ENCODE measurements at places on chromosomes 11 and 22. TPM values are rescaled to one million over a fixed set of nuclear protein-coding genes. Genes with fewer than 3 reads are reported as not detected.

DNA sequence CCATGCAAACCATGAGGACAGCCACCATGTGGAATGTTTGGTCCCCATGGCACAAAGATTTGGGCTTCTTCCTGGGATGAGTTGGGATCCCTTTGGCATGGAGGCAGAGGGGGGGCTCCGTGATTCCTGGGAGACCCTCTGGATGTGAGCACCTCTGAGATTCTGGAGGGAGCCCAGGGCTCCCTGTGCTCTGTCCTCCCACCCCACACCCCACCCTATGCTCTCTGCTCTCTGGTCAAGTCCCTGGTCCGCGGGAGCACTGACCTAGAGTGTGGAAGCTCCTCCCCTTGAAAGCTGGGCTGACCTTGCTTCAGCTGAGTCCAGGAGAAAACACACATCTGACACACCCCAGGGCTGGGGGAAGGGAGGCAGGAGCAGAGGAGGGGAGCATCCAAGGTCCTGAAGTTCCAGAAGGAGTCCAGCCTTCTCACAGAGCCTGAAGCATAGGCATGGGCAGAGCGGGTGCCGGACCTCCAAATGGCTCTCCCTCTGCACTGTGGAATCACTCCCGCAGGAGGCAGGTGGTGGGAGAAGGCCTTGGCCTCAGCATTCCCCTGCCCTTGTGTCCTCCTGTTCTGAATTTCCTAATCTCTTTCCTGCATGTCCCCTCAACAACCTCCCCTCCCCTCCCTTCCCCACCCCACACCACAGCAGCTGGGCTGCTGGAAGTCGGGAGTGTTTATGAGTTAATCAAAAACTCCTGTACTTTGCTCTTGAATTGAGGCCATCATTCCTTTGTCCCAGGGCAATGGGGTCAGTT is 25.7 kb upstream of the OAF start:
- no peak for DNase-seq

GRCh38 chr22:49999063-49999945 is 13.3 kb downstream of the IL17REL start:
- peak; percentile 80 for DNase-seq

DNA sequence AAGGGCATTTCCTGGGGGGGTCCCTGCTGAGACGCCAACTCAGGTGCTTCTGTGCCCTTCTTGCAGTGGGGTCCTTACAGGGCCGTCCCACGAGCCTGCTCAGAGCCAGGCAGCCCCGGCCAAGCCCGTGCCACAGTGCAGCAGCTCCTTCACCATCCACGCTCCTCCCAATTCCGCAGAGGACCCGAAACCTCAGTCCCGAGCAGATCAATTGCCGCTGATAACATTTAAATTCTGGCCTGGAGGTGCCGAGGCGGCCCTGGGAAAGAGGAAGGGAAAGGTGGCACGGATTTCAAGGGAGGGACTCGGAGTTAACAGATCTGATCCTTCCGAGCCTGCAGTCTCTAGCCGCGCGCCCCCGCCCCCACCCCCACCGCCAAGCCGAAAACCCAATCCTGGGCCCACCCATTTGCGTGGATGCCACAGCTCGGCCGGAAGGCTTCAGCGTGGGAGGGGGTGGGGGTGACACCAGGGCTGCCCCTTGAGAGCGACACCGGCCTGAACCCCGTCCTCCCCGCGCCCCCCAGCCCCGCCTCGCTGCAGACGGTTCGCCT is 32.3 kb upstream of the JAM3 start:
- DNase-seq: peak; percentile 47

GRCh38 chr11:110176366-110177085 is 83.3 kb downstream of the ZC3H12C start:
- DNase-seq: no peak

DNA sequence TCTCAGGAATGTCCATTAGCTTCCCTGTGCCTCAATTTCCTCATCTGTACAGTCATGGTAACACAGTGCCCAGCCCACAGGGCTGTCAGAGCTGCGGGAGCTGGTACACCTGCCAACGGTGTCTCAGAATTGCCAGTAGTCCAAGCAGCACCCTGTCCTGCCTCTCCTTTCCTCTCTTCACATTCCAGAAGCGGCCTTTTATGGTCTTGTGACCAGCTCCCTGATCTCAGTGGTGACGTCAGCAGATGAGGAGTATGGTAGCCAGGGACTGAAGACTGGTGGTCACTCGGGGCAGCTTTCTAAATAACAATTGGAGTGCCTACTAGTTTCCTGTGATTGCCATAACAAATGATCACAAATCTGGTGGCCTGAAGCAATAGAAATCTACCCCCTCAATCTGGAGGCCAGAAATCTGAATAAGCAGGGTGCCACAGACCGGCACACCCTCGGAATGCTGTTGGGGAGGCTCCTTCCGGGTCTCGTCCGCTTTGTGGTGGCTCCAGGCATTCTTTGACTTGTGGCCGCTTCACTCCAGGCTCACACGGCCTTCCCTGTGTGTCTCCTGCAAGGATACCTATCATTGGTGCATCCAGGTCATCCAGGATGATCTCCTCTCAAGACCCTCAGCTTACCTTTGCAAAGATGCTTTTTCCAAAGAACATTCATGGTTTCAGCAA is 2.1 kb downstream of the FADD start:
- no peak for DNase-seq

DNA sequence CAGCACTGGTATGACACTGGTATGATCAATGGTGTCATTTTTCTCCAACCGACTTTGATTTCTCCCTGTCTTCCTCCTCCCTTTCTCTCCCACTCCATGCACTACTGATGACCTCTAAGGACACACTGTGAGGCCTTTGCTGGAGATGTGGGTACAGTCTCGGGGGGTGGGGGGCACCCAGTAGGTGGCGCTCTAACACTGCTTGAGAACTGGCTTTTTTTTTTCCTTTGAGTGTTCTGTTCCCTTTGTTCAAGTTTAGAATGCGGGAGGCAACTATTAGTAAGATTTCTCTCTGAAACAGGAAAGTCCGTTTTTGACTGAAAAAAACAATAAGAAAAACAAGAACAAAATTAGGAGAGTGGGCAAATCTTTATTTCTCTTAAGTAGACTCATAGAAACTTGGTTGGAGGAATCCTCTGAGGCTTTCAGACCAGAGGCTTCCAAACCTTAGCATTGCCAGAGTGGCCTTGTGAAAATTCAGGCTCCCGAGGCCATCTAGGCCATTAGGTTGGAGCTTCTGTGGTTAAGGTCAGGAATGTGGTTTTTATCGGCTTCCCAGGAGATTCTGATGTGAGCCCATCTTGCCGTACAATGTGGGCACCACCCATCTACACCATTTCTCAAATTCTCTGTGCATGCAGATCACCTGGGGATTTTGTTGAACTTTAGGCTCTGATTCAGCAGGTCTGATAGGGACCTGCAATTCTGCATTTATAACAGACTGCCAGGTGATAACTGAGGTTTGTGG is 43.2 kb downstream of the PANX1 start:
- DNase-seq: peak; percentile 79

- no peak for DNase-seq
Measured at GRCh38 chr11:102685338-102685737, 20.2 kb downstream of the MMP27 start.

GRCh38 chr11:9146477-9146876 is 55.1 kb upstream of the SCUBE2 start:
- DNase-seq: peak; percentile 55

DNA sequence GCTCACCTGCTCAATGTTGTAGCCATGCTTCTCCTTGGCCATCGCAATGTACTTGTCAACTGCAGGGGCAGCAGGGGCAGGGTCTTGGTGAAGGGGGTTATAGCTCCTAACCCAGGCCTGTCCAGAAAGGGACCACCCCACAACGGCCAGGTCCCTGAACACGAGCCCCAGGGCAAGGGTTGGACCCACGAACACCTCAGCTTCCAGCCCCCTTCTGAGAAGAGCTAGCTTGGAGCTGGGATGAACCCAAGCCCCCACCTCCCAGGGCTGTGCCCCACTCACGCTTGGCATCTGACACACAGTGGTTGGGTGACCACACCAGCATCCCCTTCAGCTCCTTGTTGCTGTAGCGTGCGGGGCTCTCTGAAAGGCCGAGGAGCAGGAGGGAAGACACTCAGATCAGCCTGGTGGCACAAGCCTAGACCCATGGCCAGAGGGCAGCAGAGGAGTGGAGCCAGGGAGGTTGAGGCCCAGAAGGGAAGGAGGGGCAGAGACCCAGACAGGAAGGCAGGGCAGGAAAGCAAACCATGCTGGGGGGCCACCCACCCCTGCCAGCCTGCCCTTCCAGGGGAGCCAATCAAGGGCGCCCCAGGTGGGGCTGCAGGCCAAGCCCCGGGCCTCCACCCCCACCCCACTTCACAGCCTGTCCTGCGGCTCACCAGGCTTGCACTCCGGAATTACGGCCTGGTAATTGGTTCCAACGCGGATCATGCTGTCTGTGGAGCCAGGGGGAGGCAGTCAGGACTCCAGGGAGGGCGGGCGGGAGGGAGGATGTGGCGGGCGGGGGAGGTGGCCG is 1.9 kb downstream of the RCOR2 start:
- DNase-seq: peak; percentile 28

- DNase-seq: no peak
Measured at GRCh38 chr11:125180413-125181305, 16.1 kb downstream of the PKNOX2 start.

DNA sequence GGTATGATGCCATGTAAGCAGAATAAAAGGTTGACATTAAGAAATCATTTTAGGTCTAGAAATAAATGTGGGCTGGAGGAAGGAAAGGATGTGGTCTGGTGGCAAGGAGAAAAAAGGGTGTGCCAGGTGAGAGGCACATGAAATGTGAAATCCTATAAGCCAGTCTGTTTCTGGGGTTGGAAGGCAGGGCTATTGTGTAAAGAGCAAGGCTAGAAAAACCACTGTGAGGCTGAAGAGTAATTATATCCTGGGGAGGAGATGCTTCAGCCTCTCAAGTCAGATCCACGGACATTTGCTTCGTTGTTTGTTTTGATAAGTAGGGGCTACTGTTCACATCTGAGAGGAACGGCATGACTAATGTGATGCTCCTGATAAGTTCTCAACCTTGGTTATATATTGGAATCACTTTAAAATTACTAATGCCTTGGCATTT is 77.5 kb upstream of the CTSC start:
- no peak for DNase-seq

DNA sequence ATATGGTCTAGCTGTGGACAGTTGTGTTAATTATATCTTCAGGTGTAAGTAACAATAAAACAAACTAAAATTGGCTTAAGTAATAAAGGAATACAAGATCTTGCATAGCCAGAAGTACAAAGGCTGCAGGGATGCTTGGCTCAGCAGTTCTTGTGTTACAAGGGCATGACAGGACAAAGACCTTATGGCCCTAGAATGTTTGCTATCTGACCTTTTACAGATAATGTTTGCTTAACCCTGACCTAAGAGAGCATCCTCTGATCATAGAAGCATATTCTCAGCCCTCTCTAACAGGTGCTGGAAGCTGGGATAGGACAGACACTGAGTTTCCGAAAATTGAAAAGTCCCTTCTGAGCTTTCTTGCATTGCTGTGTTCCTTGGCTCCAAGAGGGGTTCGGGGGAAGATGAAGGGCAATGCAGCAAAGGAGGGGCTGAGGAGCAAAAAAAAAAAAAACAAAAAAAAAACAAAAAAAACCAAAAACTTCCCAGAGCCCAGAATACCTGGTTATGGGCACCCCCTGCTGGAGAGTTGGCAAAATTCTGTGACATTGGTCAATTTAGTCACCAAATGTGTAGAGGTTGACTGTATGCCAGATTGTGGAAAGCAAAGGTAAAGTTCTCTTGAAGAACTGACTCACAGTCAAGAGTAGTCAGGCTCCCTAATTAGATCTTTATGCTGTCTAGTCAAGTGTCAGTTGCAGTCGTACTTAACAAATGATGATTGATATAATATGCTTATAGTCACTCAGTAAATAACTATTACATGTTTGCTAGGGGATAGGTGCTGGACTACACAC is 10.4 kb upstream of the HIKESHI start:
- DNase-seq: peak; percentile 75

- DNase-seq: no peak
Measured at GRCh38 chr11:130554241-130555055, 106.0 kb downstream of the ADAMTS15 start.

DNA sequence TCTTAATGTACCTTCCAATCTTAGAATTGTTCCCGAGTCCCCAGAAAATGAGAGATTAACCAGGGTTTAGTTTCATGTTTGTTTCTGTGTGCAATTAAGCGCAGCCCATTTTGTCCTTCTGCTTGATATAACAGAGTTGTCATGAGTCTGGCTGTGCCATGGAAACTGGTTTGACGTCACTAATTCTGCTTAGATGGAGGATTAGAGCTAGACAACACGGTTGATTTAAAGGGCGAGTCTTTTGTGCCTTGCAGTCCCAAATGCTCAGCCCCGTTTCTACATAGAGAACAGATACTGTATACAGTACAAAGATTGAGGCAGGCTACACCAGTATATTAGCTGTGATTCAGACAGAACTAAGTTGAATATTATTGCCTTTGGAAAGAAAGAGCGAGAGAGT is 45.5 kb upstream of the ALKBH3 start:
- peak; percentile 63 for DNase-seq

DNA sequence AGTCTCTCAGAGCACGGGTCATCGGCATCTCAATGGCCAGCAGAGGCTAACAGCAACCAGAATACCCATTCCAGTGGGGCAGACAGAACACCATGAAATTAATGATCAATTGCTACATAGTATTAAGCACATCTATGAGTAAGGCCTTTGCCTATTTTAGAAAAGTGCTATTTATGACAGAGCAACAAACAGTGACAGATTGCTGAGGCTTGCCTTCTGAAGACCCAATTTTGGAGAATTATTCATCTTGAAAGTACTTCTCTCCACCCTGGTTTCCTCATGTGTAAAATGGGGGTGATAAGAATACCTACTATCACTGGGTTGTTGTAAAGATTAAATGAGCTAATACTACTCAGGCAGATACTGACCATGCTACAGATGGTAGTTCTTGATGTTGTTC is 232.7 kb downstream of the TENM4 start:
- no peak for DNase-seq

GRCh38 chr11:6594142-6594768 is 9.2 kb downstream of the RRP8 start:
- no peak for DNase-seq

GRCh38 chr22:49977578-49977977 is 17.0 kb downstream of the PIM3 start:
- DNase-seq: no peak

DNA sequence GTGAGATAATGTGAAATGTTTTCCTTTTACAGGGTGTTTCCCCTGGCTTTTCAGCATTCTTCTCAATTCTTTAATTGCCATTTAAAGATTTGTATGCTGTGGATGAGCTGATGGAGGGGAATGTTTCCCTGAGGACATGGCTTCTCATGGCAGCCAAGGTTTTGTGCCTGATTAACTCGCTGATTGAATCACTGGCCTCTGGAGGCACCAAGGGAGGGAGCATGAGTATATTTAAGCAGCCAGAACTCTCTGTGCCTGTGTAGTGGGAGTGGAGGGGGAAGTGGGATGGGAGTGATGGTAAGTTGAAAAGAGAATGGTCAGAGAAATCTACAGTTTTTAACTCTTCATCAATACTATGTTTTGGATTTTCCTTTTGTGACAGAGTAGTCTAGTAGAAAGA is 88.7 kb downstream of the STIM1 start:
- DNase-seq: no peak

CD248 gene
- 0.62 TPM for total RNA-seq

ARHGEF17 gene
- 19.9 TPM for total RNA-seq

LDLRAD3 gene
- total RNA-seq: 35.6 TPM

THRSP gene
- total RNA-seq: not detected

TSPAN18 gene
- 33.0 TPM for total RNA-seq

MYOD1 gene
- not detected for total RNA-seq

All from neural progenitor cell (in vitro differentiated cells).